ENCODE measurements at places on chromosomes 6 and 20. TPM values are rescaled to one million over a fixed set of nuclear protein-coding genes. Genes with fewer than 3 reads are reported as not detected.

Gene ZC2HC1B
- not detected for total RNA-seq

DNA sequence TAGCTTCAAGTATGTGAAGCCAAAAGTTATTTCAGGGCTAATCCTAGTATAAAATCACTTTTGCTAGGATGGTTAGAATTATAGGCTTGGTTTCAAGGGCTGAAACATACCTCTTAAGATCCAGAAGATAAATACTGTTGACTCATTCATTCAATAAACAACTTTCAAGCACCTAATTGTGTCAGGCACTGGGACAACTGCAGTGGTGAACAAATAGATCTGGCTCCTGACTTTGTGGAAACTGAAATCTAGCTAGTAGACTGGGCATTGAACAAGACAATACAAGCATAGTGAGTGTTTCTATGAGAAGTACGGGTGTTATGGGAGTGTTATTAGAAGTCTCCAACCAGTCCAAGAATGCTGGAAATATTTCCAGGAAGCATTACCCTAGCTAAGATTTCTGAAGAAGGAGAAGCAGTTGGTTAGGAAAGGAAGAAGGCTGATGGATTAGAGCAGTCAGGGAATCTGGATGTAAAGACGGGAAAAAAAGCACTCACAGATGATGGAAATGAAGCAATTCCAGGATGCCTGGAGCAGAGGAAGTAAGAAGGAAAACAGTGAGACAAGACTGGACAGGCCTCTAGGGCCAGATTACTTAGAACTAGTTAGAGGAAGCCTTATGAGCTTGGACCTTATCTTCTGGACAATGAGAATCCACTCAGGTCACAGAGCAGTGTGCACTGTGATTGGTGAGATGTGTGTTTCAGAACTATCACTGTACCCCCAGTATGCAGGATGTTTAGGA is 132.6 kb upstream of the RAB32 start:
- DNase-seq = no peak

DNA sequence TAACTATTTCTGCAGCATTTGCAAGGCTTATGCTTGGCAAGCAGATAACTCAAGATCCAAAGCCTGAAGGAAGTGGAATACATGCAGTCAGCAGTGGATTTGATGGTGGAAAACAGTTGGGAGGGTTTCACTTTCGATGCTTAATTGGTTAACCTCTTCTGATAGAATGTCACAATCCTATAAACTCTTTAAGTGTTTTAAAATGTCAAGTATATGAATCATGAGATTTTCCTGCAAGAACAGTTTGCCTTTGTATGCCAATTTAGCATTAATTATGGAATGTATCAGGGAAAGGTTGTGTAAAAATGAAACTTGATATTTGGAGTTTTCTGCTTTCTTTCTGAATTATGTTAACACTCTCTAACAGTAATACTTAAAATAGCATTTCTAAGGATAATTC is 36.6 kb downstream of the NKX2-4 start:
- no peak for DNase-seq

DNA sequence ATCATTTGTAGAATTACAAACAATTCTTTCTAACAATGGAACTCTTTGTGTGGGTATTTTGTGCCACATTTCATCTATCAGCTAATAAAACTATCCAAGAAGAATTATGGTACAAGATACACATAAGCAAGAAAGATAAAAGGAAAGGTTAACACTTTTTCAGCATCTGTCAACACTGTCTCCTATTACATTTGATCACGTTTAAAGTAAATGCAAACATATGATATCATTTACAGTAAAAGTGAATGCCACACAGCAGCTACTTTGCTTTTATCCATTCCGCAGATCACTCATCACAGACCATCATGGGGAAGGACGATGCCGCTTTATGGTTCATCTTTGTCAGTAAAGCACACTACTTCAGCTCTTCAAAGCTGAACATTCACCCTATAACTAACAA is 456.4 kb upstream of the MANEA start:
- no peak for DNase-seq

DNA sequence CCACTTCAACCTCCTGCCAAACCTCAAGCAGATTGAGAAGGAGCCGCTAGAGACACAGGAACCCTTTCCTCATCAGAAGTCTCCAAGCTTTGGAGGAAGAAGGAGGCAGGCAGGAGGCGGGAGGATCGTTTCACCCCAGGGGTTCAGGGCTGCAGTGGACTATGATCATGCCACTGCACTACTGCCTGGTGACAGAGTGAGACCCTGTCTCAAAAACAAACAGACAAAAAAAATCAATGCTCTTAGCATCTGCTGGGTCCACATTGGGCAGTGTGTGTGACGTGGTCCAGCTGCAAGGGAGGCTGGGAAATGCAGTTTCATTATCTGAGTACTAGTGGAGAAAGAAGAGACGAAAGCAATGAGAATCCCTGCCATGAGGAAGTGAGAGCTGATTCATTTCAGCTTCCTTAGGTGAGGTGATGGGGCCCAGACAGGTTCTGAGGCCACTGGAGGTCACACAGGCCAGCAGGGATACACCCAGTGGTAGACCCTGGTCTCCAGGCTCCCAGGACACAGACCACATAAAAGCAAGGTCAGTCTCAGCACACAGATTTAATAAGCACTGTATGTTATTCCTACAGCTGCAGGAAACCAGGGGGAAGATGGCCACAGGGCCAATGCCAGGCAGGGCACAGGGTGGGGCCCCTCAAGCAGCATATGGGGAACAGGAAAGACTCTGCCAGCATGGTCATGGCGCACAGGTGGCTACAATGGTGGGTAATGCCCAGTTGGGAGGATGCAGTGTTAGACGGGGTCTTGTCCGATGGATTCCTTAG is 4.3 kb downstream of the GFRA4 start:
- no peak for DNase-seq

DNA sequence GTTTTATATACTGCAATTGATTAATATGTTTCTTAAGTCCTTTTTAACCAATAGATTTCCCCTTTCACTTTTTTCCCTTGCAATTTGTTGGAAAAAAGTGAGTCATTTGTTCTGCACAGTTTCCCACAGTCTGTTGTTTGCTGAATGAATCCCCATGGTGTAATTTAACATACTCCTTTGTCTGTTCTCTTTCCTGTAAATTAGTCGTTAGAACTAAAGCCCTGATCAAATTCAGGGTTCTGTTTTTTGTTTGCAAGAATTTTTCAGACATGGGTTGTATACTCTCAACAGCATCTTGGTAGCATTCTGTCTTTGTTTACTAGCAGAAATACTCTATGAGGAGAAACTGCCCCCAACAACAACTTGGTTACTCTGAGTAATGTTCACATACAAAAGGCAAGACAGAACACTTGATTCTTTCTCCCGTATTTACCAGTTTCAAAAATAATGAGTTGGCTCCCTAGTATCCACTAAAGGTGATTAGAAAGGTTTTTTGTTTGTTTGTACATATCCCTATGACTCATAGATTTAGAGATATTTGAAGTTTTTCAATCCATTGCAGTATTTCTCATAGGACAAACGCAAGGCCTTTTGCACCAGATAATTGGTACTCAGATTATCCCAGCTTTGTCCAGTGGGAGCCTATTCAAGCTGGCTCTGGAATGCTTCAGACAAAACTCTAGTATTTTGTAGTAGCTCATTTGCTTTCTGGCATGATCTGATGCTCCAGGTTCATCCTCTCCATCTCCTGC is 16.5 kb downstream of the BLOC1S5 start:
- no peak for DNase-seq

GRCh38 chr6:170117111-170117972 is 173.5 kb downstream of the DLL1 start:
- no peak for DNase-seq

GRCh38 chr6:82881519-82881918 is 184.1 kb downstream of the UBE3D start:
- DNase-seq = no peak

DNA sequence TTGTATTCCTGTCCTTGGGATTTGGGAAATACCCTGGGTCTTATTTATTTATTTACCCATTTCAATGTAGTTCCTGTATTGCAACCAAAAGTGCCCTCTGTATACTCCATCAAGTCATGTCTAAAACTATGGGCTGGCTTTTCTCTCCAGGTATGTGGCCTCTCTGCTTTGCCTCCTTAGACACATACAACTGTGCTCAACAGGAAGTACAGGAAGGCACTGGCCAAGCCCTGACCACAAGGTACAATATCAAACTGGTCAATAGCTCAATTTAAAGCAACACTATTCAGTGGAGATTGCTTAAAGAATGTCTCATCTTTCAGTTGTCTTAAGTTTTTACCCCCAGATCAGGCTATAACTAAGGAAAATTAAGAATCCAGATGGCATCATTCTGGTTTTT is 42.3 kb upstream of the SLC24A3 start:
- no peak for DNase-seq
